ENCODE measurements at places on chromosomes 5 and 9.
A peak's percentile ranks its signal among the peaks of the same experiment; 100 is the strongest.

GRCh38 chr5:168843277-168844015 lies 264.3 kb upstream of the PANK3 start:
- no peak for DNase-seq

DNA sequence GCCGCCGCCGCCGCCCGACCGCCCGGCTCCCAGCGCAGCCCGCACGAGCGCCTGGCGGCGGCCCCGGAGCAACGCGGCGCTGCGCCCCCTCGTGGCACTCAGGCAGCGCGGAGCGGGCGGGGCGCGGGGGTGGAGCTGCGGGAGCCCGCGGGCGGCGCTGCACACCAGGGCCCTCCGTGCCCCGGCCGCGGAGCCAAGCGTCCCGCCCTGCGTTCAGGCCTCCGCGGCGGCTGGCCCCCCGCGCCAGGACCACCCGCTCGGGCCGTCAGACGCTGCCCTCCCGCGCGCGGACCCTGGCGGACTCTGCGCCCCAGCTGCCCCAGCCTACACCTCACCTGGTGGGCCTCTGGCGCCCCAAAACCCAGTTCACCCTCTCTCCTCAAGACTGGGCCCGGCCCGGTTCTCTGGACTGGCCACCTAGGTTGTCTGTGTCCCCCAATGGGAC lies at the start of gene RASGEF1C:
Gene RASGEF1C (minus strand): TSS at position 75 of the 445 bp plus-strand sequence. CDS start 71,159 bp downstream, outside the sequence.
- peak; percentile 69 for DNase-seq

GRCh38 chr5:154470137-154470536 lies 7.9 kb downstream of the HAND1 start:
- no peak for DNase-seq

- DNase-seq: no peak
These were observed 151.3 kb downstream of the GAS1 start for GRCh38 chr9:86795823-86796553.

DNA sequence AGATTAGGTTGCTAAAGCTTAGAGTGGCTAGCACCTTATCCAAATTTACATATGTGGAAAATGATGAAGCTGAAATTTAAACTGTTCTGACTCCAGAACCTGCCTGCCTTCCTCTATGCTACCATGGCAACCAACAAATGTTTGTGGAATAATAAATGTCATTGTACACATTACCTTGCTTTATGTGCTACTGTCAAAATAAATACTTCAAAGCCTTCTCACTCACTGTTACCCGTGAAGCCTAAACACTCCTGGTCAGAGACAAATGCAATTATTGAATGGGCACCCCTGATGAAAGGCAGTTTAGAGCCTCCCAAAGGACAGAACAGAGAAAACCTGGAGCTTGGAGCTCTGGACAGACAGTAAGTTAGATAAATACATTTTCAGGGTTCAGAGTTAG lies 158.6 kb downstream of the FAM114A2 start:
- DNase-seq: no peak

GRCh38 chr5:64811050-64811640 lies 42.4 kb downstream of the CWC27 start:
- no peak for DNase-seq

DNA sequence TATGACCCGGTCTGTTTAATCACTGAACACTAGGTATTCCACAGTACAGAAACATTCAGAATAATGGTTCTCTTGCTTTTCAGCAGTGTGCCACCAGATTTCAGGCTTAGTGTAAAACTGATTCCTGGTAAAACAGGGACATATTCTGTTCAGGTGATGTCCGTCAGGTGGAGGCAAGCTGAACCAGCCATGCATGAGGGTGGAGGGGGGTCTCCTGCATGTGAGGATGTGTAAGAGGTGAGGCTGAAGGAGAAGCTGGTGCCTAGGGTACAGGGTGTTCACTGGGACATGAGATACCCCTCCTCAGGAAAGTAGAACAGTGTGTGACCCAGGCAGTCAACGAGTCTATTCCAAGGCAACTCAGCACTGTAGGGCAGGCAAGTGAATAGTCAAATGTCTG lies 563.9 kb downstream of the BNC2 start:
- no peak for DNase-seq

DNA sequence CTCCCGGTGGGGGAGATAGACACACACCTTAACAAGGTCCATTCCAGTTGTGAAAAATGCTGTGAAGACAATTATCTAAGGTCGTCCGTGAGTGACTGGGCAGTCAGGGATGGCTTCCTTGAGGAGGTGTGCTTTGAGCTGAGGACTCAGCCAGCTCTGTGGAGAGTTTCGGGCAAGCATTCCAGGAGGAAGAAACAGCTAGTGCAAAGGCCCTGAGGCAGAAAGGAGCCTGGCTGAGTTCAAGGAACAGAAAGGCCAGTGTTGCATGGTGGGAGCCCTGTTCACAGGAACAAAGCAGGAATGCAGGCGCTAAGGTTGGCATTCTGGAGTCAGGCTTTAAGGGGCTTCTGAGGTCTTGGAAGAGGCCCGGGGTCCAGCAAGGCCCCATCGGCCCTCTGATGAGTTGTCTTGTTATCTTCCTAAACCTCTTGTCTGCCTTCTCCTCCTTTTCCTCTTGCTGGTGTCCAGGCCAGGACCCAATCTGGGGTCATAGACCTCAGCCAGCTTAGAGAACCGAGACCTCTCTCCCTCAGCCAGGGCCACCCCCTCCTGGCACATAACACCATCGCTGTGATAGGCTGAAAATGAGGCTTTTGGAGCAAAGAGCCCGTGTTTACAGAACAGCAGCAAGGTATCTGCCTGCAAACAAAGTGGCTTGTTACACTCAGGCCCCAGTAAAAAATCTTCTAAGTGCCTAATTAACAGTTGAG lies 270.2 kb upstream of the MVB12B start:
- no peak for DNase-seq

DNA sequence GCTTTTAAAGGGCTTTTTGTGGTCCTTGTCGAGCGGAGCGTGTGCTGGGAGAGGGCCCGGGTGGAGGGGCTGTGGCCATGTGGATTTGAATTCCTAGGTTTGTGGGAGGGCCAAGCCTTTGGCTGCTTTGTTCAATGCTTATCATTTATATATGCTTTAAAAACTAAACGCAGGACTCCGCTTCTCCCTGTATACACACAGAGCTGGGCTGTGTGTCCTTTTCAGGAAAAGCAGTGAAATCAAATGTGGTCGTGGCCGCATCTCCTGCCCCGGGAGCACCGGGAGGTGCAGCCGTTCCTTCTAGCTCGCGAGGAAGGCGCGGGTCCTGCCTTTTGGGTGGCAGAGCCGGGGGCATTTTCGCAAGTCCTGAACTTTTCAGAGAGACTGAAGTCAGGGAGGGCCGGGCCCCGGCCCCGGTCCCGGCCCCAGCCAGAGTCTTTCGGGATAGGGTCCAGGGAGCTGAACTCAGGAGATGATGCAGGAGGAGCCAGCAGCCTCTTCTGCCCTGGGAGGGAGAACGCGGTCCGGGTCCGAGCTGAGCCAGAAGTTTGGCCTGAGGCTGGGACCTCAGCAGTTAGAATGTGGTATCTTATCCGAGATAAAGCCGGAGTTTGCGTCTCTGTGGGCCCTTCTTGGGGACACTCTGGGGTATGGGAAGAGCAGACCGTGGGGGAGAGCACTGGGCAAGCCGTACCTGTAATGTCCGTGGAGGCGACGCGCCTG lies 158.8 kb downstream of the C9orf152 start:
- DNase-seq: peak; percentile 10

DNA sequence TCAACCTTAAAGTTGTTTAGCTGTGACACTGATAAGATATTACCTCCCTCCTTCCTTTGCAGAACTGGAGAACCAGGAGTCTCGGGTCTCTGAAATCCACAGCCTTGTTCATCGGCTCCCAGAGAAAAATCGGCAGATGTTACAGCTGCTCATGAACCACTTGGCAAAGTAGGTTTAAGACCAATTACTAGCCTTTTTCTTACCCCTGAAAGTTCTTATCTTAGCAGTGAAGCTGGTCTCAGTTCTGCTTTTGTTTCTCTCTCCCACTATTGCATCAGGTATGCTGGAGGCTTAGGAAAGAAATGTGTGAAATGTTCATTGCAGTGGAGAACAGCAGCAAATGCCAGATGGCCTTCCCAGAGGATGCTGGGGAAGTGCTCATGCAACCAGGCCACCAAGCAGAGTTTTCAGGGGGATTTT lies 287.4 kb downstream of the ARHGAP26 start:
- DNase-seq: no peak

DNA sequence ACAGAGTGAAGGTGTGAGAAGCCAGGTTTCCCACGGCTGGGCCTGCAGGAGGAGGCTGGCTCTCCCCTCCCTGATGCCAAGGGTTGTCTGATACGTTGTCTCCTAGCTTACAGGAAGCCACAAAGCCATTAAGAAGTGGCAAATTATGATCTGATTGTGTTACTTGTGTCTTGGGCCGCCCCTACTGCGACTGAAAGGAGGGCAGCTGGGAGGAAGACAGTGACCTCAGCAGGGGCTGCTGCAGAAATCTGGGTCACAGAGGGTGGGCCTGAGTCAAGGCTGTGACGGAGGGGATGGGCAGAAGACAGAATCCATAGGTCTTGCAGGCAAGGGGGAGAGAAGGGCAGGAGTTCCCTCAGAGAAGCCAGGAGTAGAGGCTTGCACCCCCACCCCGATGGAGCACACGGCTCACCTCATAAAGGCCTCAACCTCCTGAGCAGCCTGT lies 145.0 kb downstream of the FSTL4 start:
- DNase-seq: no peak

GRCh38 chr9:134537951-134538641 lies 103.5 kb upstream of the COL5A1 start:
- no peak for DNase-seq

GRCh38 chr5:145237843-145238242 lies 597.3 kb downstream of the PRELID2 start:
- no peak for DNase-seq

DNA sequence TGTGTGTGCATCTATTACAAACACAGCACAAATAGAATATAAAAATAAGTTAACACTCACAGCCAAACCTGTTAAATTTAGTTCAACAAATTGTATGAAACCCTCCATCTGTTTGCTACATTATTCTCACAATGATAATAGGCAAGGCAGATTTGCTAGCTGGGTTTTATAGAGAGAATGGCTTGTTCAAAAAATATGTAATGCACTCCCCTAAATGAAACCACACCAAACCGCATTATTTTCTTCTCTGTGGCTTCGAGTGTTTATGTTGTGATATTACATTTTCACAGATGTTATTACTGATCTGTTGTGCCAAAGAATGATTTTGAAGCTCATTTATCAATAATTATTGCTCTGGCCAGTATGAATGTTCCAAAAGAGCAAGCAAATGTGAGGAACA lies 92.9 kb downstream of the SPATA31D1 start:
- DNase-seq: no peak

DNA sequence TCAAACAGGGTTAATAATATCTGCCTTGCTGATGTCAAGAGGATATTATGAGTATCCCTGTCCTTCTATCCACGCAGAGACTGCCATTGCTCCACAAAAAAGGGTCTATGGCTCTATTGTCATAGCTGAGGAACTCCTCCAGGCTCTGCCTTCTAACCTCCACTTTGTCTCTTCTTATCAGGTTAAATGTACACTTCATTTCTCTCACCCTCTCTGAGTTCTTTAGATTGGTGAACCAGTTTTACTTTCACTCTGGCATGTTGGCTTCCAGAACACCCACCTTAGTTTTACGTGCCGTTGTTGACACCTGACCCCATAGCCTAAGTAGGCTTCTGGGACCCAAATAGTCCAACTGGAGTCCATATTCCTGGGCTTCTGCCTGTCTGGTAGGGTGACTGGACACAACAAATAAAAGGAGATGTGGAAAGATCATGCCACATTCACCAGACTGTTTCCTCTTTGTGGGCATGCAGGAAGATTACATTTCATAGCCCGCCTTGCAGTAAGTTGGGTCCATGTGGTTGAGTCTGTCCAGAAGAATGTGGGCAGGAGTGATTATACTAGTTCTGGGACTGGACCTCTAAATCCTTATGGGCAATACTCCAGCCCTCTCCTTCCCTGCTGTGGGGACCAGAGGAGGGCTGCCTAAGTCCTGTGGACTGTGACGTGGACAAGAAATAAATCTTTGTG lies 350.4 kb upstream of the CLINT1 start:
- no peak for DNase-seq

DNA sequence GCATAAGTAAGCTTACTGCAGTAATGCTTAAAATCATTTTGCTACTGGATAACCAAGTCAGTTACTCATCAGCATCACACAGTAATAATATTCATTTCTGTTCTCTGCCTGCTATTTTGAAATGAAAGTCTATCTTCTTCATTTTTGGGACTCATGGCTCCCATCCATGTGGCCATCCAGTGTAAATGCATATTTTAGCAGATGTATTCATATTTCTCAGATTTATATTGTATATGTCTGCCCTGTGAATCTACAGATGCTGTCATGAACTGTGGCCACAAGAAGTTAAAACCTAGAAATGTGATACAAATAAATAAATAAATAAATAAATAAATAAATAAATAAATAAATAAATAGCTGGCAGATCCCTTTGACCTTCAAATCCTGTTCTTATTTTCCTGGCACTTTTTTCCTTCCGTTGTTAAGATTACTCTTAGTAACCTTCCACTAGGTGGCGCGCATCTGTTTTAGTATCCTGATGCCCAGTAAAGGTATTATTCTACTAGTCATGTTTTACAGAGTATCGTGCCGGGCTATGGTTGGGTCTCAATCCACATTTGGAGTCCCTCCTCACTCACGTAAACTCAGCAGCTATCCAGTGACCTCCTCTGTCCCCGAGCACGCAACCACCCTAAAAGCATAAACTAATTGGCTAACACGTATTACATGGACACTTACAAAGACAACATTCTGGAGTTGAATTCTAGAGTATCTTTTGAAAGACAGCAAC lies 79.2 kb upstream of the IL7R start:
- DNase-seq: peak; percentile 71

GRCh38 chr5:151775025-151775606 lies 3.4 kb downstream of the G3BP1 start:
- no peak for DNase-seq

GRCh38 chr9:117247266-117247665 lies 167.6 kb downstream of the ASTN2 start:
- DNase-seq: no peak

- DNase-seq: no peak
These were observed 3.4 kb downstream of the PLEKHG4B start for GRCh38 chr5:95241-95980.

DNA sequence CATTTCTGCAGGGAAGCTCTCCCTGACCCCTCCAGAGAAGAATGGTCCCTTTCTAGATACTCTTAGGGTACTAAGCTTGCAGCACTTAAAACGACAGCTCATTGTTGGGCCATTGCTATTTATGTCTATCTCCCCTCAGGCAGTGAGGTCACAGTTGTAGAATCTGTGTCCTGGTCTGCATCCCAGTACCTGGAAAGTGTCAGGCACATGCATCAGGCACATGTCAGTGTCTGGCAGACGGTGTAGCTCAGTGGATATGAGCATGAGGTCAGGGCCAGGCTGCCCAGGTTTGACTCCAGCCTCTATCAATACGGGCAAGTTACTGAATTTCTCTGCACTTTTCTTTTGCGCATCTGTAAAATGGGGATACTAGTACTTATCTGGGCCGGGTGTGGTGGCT lies 22.2 kb upstream of the EEIG1 start:
- DNase-seq: no peak

- DNase-seq: no peak
These were observed 216.8 kb upstream of the RFX3 start for GRCh38 chr9:3742586-3742985.

GRCh38 chr9:132239518-132239917 lies 77.7 kb downstream of the NTNG2 start:
- DNase-seq: no peak

Data from stimulated activated CD4-positive, alpha-beta T cell treated with anti-CD3 and anti-CD28 coated beads, Interleukin-12 subunit alpha, Interleukin-12 subunit beta, amount 100 ng/mL, for 4 hours (primary cell).